SIG-M5 (cell line): ENCODE measurements at places on chromosomes 2 and 18.

DNA sequence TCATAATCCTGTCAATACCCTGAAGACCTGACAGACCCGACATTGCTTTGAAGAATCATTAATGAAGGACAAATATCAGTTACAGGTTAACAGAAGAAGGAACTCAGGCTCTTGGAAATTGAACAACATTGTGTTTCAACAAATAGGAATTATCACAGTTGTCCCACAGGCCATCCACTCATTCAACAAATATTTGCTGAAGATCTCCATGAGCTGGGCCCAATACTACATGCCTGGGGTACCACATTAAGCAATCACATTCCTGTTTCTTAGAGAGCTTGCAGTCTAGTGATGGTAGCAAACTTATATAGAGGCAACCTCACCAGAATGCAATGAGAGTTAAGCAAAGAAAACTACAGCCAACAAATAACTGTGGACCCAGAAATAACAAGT is 671.6 kb upstream of the ACVR2A start:
- no peak for DNase-seq

DNA sequence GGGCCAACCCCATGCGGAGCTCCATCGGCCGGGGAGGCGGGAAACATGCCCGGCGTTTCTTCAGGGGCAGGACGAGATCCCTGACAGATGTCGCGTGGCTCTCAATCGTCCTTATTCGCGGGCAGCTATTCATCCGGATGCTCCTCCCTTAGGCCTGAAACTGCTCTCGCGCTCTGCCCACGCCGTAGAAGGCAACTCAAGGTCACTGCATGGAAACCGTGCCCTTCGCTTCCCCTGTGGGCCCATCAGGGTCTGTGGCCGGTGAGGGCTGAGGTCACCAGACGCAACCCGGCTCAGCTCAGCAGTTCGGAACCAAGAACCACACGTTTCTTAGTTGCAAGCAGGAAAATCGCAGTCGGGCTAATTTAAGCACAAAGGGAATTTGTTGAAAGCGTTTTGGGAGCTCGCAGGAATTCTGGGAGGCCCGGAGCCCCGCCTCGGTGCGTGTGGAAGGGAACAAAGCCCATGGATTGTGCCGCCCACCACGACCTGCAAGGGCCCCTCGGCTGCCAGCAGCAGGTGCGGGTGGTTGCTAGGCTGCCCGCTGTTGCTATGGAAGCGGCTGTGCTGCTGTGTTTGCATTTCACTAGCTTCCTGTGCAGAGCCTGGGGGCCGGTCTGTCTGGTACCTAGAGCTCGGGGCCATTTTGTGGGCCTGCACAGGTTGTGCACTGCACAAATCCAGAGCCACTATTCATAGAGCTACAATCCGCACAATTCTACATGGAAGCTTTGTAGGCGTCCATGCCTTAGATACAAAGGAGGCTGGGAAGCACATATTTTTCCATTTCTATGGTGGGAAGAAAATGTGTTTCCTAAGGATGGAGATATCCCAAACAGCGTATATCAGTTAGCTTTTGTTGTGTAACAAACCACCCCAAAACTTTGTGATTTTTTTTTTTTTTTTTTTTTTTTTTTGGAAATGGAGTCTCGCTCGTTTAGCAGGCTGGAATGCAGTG is 6.0 kb upstream of the ALLC start:
- no peak for DNase-seq

DNA sequence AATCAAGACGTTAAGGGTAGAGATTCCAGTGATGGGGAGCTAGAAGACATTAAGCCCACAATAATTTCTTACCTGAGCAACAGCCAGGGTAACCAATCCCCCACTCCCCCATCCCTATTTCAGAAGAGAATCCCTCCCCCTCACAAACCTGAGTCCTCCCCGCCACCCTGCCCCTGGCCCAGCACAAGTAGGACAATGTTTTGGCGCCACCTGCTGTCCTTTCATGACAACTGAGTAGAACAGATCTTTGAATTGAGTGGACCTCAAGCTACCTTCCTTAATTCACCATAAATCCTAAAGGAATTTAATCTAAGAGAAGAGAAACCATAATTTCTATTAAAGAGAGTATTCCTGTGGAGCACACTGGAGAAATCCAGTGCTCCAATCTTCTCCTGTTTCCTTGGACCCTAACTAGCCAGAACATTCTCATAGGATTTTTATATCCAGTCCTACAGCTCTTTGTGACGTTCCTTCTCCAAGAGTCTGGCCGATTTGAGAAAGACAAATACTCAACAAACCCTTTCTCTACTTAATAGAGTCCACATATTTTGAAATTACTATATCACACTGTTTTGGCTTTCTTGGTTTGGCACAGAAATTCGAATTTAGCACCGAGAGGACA is 41.1 kb downstream of the NHEJ1 start:
- DNase-seq, result no peak

- no peak for DNase-seq
These were observed 57.9 kb upstream of the MSH2 start for GRCh38 chr2:47344890-47345589.

GRCh38 chr2:30862054-30862651 is 54.9 kb upstream of the CAPN13 start:
- no peak for DNase-seq

DNA sequence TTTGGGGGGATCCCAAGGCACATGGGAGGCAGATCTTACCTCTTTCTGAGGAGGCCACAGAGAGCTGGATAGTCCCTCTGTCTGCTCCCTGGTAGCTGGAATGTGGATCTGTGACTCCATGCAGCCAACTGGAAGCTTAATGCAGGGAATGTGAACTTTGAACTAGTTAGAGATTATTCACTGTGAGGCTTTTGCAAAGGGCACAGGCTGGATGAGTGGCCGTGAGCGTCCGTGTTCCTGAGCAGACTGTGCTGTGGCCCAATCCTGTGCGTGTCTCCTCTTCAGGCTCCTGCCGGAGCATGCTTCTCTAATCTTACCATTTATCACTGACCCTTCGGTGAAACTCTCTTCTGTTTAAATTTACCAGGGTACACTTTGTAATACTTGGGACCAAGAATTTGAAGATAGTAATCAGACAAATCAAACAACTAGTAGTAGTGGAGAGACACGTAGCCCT is 187.6 kb downstream of the PTPRM start:
- no peak for DNase-seq

GRCh38 chr2:9844036-9844483 is 786 bp downstream of the TAF1B start:
- DNase-seq, result no peak
